ENCODE measurements at places on chromosomes 7 and 10.
A peak's percentile ranks its signal among the peaks of the same experiment; 100 is the strongest.

GRCh38 chr10:11173042-11173441 is 155.4 kb downstream of the CELF2 start:
- no peak for DNase-seq

DNA sequence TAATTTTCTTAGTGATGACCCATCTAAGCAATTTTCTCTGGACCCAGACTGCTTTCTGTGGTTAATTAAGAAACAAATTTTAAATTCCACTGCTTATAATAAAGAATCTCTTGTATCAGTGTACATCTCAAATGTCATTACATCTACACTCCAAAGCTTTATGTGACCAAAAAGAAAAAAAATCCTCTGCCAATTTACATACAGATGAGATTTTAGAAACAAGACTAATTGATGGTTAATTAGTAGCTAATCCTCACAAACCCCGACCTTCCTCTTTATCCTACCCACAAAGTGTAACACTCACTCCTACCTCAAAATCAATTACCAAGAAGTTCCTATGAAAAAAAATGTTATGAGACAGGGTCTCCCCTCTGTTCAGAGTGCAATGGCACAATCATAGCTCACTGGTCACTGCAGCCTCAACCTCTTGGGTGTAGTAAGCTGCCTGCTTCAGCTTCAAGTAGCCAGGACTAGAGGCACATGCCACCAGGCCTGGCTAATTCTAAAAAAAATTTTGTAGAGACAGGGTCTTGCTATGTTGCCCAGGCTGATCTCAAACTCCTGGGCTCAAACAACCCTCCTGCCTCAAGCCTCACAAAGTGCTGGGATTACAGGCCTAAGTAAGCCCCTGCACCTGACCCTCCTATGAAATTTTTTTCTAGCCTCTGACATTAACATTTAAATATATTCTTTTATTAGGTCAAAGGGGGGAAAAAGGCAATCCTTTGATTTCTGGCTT is 14.8 kb downstream of the KIF5B start:
- no peak for DNase-seq

- DNase-seq: peak; percentile 54
These were observed 122.7 kb downstream of the MAD1L1 start for GRCh38 chr7:2109936-2110609.

GRCh38 chr10:14524691-14525324 is 194.1 kb upstream of the FRMD4A start:
- DNase-seq: no peak

DNA sequence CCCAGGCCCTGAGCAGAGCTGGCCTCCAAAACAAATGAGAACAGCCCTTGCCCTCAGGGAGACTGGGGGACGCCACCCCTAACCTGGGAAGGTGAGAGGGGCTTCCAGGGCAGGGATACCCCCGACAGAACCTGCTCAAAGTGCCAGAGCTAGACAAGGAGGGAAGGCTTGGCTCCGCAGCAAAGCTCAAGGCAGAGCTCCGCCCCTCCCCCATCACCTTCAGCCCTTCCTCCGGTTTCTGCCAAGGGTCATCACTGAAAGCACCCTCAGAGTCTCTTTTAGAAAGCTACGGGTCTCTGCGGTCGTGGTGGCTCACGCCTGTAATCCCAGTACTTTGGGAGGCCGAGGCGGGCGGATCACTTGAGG is 73.4 kb upstream of the CUX1 start:
- DNase-seq: no peak

DNA sequence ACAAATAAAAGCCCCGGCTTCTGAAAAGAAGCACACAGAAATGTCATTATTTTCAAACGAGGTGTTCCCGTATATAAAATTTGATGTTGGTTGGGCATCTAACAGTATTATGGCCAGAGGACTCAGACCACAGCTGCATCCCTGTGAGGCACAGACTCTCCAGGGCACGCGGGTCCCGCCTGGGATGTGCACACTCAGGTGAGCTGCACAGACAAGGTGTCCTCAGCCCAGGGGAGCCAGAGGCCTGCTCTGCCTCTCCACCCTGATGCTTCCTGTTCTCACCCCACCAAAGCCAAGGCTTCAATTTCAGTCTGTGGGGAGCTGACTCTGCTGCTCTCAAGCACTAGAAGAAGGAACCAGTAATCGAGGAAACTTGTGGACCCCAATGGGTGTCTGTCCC is 1.7 kb upstream of the CYP2E1 start:
- no peak for DNase-seq

- no peak for DNase-seq
These were observed 560 bp downstream of the CPA4 start for GRCh38 chr7:130293521-130293920.

DNA sequence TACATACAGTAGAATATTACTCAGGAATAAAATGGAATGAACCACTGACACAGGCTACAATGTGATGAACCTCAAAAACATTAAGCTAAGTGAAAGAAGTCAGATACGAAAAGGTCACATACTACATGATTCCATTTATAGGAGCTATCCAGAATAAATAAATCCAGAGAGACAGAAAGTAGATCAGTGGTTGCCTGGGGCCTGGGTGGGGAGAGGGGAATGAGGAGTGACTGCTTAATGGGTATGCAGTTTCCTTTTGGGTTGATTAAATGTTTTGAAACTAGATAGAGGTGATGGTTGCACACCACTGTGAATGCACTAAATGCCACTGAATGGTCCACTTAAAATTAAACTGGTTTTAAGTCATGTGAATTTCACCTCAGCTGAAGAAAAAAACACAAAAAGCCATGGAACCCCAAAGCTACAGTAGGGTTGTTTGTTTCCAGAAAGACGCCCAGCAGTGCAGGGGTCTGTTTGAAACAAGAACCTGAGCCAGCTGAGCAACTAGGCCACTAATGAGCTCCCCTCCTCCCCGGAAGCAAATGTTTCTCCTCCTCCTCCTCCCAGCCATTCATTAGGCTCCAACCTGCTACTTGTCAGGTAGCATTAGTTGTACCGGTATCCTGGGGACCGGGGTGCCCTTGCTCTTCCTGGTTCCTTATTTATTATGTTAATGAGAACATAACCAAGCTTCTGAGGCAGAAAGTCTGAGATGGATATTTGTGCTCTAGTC is 168.4 kb downstream of the EVX1 start:
- DNase-seq: no peak

GRCh38 chr10:3785851-3786271 is 852 bp upstream of the KLF6 start:
- DNase-seq: no peak

GRCh38 chr7:133723044-133723443 is 404.1 kb upstream of the LRGUK start:
- DNase-seq: no peak

- DNase-seq: no peak
These were observed 33.9 kb downstream of the STOX1 start for GRCh38 chr10:68861253-68861652.

DNA sequence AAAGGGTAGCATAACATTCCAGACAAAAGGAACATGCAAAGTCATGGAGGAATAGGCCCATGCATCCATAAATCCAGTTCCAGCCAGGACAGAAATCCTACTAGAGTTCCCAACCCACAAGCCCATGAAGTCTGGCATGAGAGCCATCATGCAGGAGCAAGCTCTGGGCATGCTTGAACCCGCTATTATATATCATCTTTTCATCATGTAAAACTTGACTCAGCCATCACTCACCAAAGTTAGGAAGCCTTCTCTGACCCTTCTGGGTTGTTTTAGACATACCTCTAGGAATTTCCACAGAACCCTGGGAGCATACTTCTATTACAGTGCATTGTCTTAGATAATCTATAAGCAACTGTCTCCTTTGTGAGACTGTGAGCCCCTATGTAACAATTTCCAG is 293.0 kb upstream of the NPSR1 start:
- DNase-seq: no peak

DNA sequence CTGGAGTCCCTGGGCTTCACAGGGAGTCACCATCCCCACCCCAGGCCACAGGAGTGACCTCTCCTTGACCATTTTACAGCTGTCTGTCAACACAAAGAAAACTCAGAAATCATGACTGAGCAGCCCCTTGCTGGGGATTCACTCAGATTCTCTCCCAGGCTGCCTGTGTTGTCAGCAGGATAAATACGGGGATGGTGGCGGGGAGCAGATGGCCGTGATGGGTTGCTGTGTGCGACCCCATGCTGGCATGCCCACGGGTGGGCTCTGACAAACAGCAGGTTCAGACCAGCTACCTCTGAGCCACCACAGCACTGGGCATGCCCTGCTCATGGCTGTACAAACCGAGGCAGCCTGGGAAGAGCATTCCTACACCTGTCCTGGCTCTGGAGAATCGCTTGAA is 136.1 kb downstream of the SLIT1 start:
- DNase-seq: no peak

GRCh38 chr10:89580243-89580642 is 44.8 kb upstream of the SLC16A12 start:
- no peak for DNase-seq

DNA sequence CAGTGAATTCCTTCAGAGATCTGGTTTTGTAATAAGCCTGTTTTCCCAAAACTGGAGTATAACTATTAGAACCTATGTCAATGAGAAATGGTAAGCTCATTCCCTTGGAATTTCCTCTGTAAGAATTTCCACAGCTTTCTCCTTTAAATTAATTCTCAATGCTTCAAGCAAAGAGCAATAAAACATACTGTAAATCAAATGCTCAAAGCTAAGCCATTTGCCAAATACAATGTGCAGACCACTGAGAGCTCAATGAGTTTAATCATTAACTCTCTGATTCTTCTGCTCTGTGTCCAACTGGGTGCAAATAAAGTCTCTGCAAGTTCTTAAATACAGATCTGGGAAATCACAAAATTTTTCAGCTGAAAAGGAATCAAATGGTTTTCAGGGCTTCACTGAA is 227.6 kb upstream of the IMMP2L start:
- no peak for DNase-seq

DNA sequence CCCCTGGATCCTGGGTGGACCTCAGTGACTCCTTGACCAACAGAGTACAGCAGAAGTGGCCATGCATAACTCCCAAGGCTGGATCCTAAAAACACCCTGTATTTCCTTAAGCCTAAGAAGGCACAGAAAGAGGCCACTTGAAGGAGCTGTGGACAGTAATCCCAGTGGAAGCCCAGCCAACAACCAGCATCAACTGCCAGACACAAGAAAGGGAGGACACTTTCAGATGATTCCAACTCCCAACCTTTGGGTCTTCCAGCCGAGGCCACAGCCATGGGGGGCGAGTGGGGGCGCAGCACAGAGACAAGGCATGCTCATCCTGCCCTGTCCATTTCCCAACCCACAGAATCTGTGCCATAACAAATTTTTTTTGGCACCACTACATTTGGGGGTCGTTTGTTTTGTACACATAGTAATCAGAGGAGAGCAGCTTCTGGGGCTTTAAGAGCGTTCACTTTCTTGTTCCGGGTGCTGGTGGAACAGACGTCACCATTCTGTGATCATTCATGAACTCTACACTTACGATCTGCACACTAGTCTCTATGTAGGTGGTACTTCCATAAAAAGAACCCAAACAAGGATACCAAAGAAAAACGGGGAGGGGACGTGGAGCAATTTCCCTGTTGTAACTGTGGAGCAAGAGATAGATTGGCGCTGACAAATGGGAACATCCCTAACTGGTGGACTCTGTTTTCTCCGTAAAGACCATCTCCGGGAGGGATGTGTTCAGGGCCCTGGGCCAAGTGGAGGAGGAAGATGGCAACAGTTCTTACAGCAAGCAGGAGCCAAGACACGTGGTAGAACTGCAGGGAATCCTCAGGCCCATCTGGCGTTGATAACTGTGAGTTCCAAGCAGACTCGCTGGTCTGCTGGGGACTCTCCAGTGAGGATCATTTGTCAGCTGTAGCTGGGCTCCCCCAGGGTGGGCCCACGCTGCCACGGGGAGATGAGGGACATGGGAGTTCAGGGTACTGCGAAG is 6.0 kb upstream of the SLC29A3 start:
- DNase-seq: no peak

GRCh38 chr7:31783221-31783620 is 96.2 kb downstream of the PPP1R17 start:
- DNase-seq: no peak

GRCh38 chr7:26598867-26599266 is 265.5 kb downstream of the SKAP2 start:
- DNase-seq: no peak
